ENCODE measurements at places on chromosomes 2 and 18. TPM values are rescaled to one million over a fixed set of nuclear protein-coding genes. Genes with fewer than 3 reads are reported as not detected.

Gene ALK
- 3.8 TPM for polyA plus RNA-seq

Gene DES
- polyA plus RNA-seq = 199 TPM

Gene CMPK2
- polyA plus RNA-seq = 11.1 TPM

GRCh38 chr2:207682557-207682956, 28.9 kb upstream of the CCNYL1 start:
- H3K36me3 ChIP-seq = no peaks in the 10 kb centered on the region
- no peak for DNase-seq
- no peak overlapping the region for H3K4me3 ChIP-seq
- no peak overlapping the region for H3K27ac ChIP-seq

DNA sequence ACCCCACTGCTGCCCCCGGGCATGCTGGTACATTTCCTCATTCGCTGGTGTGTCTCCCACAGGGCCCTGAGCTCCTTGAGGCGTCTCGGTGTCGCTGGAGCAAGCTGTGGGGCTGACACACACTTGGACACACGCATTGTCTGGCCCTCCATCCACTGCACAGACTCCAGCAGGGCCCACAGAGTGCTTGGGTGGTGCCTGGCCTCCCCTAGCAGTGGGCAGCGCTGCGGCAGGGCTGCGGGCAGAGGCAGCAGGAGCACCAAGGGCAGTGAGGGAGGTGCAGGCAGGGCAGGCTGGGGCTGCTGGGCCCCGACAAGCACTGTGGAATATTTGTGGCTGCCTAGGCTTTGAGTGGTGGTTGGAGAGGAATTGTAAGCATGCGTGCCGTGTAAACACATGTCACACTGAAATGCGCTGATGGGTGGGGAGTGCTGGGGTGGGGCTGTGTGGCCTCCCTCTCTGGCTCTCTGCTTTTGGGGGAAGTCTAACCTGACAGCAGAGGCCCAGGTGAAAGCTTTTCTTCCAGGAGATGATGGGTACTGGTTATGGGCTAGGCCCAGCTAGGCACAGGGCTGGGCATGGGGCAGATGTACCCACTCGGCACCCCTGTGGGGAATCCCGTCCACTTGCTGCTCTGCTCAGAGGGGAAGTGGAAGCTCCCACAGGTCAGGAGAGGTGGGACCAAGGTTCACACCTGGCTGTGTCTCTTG, 55.5 kb upstream of the HS6ST1 start:
- H3K4me3 ChIP-seq = no peak overlapping the region
- no peaks in the 10 kb centered on the region for H3K27me3 ChIP-seq
- no peak for DNase-seq

GRCh38 chr2:187478719-187479118, 30.7 kb upstream of the CALCRL start:
- H3K36me3 ChIP-seq = no peaks in the 10 kb centered on the region
- no peaks in the 10 kb centered on the region for H3K27me3 ChIP-seq
- no peak overlapping the region for H3K4me3 ChIP-seq
- H3K4me1 ChIP-seq = no peaks in the 10 kb centered on the region
- no peak for DNase-seq

- H3K27me3 ChIP-seq = no peaks in the 10 kb centered on the region
- H3K4me3 ChIP-seq = no peak overlapping the region
- no peak overlapping the region for H3K27ac ChIP-seq
- H3K36me3 ChIP-seq = no peaks in the 10 kb centered on the region
Measured at GRCh38 chr2:7116511-7116910, 199.3 kb downstream of the RNF144A start.

DNA sequence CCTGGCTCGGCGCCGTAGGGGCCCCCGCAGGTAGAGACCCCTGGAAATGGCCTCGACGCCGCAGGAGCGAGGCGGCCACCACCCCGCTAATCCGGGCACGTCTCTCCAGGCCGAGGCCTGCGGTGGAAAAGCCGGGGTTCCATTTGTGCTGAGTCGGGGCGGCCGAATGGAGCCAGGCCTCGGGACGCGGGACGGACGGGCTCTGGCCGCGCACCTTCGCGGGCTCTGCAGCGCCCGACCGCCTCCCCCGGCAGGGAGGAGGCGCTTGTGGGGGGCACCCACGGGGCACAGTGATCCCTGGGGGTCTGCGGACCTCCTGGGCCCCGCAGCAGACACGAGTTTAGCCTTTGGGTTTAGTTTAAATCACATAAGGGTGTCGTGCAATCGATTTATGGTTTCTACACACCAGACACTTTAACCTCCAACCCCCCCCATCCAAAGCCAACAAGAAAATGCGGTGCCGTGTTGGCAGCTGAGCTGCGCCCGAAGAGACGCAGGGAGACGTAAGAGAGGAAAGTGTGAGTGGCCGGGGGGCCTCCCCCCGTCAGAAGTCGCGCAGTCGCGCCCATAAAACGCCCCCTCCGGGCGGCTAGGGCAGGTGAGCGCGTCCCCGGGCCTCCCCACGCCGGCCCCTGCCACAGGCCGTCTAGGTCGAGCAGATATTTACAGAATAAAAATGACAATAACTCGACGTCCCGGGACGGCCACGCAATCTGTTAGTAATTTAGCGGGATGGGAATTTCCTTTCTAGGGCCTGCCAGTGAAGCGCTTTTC, 1.0 kb upstream of the NFATC1 start:
- no peaks in the 10 kb centered on the region for H3K27me3 ChIP-seq
- peaks cover 11% of the 10 kb centered on the region for H3K4me1 ChIP-seq
- H3K36me3 ChIP-seq = no peaks in the 10 kb centered on the region
- peak overlapping the region; percentile 83 for H3K27ac ChIP-seq
- no peak for DNase-seq
- peak overlapping the region; percentile 64 for H3K4me3 ChIP-seq

GRCh38 chr2:203948733-203949132, 12.2 kb downstream of the ICOS start:
- H3K4me3 ChIP-seq = no peak overlapping the region
- H3K36me3 ChIP-seq = no peaks in the 10 kb centered on the region
- H3K27ac ChIP-seq = no peak overlapping the region
- H3K27me3 ChIP-seq = no peaks in the 10 kb centered on the region
- H3K4me1 ChIP-seq = no peaks in the 10 kb centered on the region
- DNase-seq = no peak

DNA sequence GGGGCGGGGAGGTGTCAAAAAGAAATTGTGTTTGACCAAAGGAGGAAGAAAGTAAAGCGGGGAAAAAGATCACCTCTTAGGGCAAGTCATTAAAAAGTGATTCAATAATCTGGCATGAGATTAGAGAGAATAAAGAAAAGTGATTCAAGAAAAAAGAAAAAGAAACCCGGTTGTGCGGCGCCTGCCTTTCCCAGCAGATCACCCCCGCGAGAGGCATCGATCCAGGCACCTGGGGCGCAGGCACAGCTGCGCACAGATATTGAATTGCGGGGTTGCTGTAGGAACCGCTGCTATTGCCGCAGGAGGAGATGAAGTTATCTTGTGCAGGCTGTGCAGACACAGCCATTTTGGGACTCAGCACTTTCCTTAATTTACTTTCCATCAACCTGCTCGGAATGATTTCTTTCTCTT, 71.2 kb downstream of the PLB1 start:
- no peaks in the 10 kb centered on the region for H3K36me3 ChIP-seq
- H3K27ac ChIP-seq = peak overlapping the region; percentile 54
- DNase-seq = peak; percentile 41
- no peaks in the 10 kb centered on the region for H3K4me1 ChIP-seq
- no peaks in the 10 kb centered on the region for H3K27me3 ChIP-seq

DNA sequence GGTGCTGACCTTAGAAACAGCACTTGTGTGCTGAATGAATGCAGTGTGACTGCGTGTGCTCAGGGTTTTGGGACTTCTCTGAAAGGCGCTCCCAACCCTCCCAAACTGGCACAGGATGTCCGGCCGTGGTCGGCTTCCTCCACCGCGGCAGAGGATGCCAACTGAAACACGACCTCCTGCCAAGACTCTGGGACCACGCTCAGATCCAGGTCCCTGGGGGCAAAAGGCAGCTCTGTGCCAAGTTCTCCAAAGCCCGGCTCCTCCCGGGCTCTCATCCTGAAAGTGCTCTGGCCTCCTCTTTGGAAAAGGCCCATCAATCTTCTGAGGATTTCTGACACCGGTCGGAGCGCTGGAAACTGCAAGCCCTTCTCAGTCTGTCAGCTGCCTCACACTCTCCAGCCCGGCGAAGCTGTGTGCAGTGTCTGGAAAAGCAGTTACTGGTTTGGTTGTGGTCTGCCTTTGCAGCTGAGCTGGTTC, 32.3 kb upstream of the ZBTB7C start:
- H3K36me3 ChIP-seq = no peaks in the 10 kb centered on the region
- no peak overlapping the region for H3K4me3 ChIP-seq
- peaks cover 17% of the 10 kb centered on the region for H3K4me1 ChIP-seq
- peak overlapping the region; percentile 56 for H3K27ac ChIP-seq
